ENCODE measurements at places on chromosomes 4 and X. TPM values are rescaled to one million over a fixed set of nuclear protein-coding genes. Genes with fewer than 3 reads are reported as not detected.
A peak's percentile ranks its signal among the peaks of the same experiment; 100 is the strongest.

GRCh38 chr4:10706236-10706635, 21.7 kb upstream of the CLNK start:
- no peak for DNase-seq
- no peak overlapping the region for H3K27ac ChIP-seq
- H3K36me3 ChIP-seq = no peaks in the 10 kb centered on the region
- H3K4me1 ChIP-seq = peaks cover 2% of the 10 kb centered on the region
- no peak overlapping the region for H3K4me3 ChIP-seq

The MAOB gene
- total RNA-seq = 35.0 TPM

The TNIP3 gene
- total RNA-seq = 0.48 TPM

DNA sequence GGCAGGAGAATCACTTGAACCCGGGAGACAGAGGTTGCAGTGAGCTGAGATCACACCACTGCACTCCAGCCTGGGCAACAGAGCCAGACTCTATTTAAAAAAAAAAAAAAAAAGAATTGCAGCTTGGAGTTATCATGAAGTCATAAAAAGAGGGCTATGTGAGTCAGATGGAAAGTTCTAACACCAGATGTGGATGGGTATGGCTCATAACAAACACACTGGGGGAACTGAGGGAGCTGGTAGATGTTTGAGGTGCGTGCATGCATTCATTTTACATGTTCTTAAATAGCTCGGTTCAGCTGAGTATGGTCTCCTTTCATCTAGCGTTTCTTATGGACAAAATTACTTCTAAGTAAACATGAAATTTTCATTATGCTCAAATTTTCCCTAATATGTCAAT, 11.7 kb downstream of the TRMT2B start:
- no peak overlapping the region for H3K27ac ChIP-seq
- H3K27me3 ChIP-seq = no peaks in the 10 kb centered on the region
- no peaks in the 10 kb centered on the region for H3K36me3 ChIP-seq
- DNase-seq = no peak
- H3K4me3 ChIP-seq = no peak overlapping the region
- H3K4me1 ChIP-seq = no peaks in the 10 kb centered on the region

GRCh38 chr4:53235547-53235946, 130.3 kb downstream of the SCFD2 start:
- no peak overlapping the region for H3K27ac ChIP-seq
- no peak overlapping the region for H3K4me3 ChIP-seq
- no peak for DNase-seq

DNA sequence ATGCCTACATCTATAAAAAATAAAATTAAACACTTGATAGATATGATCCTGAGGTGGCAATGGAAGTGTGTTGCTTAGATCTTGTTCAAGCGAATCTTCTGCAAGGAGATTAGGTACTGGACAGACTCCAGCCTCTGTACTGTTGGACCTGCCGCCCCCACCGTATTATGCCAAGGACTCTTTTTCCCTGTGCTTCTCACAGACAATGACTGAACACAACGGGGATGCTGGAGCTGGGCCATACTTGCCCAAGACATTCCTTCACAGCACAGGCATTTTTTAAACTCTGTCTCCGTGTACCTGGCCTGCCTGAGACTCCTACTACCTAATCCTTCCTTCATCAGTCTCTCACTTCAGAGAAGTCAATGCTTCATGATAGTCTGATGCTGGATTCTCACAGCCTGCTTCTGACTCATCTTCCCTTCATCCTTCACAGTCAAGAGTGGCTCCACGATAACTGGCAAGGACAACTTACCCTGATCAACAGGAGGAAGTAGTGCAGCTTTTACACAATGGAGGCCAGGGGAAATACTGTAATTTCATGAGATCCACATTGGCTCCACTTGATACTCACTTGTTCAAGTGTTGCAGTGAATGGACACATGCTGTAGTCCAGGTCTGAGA, 754.6 kb upstream of the AGA start:
- no peak overlapping the region for H3K27ac ChIP-seq
- H3K27me3 ChIP-seq = no peaks in the 10 kb centered on the region
- H3K4me3 ChIP-seq = no peak overlapping the region
- DNase-seq = no peak
- peaks cover 3% of the 10 kb centered on the region for H3K4me1 ChIP-seq

DNA sequence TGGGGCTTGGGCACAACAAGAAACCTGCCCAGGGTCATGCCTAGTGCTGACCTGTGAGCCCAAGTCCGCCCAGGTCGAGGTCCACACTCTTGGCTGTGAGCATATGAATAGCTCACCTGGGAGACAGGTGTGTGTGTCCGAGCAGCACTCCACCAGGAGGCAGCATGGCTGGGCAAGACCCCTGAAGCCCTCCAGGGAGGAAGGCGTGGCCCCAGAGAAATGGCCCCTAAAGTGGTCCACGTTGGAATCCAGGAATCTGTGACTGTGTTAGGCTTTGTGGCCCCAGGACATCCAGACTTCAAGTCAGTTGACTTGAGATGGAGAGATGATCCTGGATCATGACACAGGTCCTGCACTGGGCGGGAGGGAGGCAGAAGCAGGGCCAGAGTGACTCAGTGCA, 138.8 kb downstream of the CPZ start:
- no peaks in the 10 kb centered on the region for H3K4me1 ChIP-seq
- H3K36me3 ChIP-seq = no peaks in the 10 kb centered on the region
- no peak overlapping the region for H3K4me3 ChIP-seq

DNA sequence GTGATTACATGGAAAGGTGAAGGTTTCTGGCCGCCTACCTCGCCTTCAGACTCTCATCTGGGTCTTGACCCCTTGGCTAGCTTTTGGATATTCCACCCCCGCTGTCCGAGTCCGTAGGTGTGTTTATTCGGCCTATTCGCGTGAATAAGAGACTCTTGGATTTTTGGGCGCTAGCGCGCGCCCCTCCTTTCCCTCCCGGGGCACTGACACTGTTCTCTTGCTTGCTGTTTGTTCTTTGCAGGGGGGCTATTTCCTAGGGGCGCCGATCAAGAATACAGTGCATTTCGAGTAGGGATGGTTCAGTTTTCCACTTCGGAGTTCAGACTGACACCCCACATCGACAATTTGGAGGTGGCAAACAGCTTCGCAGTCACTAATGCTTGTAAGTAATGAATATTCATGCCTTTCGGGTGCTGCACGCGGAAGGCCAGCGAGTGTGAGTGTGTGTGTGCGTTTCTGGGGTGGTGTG, 932 bp downstream of the GRIA2 start:
- no peak for DNase-seq
- peak overlapping the region; percentile 79 for H3K27ac ChIP-seq

The TAF7L gene
- not detected for total RNA-seq

- no peak overlapping the region for H3K27ac ChIP-seq
- H3K36me3 ChIP-seq = no peaks in the 10 kb centered on the region
- H3K4me3 ChIP-seq = no peak overlapping the region
- DNase-seq = no peak
These were observed 36.9 kb downstream of the FGF16 start for GRCh38 chrX:77484045-77484444.

DNA sequence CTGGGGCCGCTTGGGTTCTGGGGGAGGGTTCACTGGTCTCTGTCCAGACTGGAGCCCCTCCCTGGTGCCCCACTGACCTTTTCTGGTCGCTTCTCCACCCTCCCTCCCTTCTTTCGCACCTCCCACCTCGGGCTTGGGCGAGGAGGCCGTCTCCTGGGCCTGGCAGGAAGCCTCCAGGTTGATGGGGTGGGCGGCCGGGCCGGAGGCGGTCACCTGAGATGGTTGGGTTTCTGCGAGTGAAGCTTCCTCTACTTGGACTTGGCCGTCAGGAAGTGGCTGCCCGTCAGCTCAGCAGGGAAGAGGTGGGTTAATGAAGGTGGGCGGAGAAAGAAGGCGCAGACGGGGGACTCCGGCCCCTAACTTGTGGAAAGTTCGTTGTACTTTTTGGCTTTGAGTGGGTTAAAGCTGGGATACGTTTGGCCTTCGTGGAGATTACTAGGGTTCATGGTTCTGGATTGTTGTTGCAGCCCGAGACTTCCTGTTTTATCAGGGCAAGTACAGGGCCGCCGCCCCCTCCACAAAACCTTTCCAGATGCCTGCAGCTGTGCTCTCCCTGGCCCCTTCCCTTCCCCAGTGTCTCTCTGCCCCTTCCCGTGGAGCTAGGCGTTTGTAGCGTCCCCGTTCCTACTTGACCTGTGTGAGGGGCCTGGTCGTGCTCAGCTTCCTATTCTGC, 1.2 kb downstream of the AKAP17A start:
- no peaks in the 10 kb centered on the region for H3K27me3 ChIP-seq
- no peaks in the 10 kb centered on the region for H3K36me3 ChIP-seq
- peak; percentile 59 for DNase-seq
- no peak overlapping the region for H3K27ac ChIP-seq
- H3K4me3 ChIP-seq = peak overlapping the region; percentile 22

DNA sequence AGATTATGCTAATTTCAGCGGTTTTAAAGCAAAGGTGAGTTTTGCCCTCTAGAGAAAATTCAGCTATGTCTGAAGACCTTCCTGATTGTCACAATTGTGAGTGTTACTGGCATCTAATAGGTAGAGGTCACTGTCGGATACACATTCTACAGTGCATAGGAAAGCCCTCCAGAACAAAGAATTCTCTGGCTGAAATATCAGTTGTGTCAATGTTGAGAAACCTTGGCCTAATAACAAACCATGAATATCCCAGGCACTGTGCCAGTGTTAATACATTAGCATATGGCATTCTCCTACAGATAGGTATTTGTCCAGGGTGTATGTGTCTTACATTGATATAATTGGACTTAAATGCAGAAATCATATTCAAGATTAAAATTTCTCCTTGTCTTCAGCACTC, 294.3 kb downstream of the FSTL5 start:
- H3K4me3 ChIP-seq = no peak overlapping the region
- H3K36me3 ChIP-seq = no peaks in the 10 kb centered on the region
- no peak for DNase-seq
- no peak overlapping the region for H3K27ac ChIP-seq

DNA sequence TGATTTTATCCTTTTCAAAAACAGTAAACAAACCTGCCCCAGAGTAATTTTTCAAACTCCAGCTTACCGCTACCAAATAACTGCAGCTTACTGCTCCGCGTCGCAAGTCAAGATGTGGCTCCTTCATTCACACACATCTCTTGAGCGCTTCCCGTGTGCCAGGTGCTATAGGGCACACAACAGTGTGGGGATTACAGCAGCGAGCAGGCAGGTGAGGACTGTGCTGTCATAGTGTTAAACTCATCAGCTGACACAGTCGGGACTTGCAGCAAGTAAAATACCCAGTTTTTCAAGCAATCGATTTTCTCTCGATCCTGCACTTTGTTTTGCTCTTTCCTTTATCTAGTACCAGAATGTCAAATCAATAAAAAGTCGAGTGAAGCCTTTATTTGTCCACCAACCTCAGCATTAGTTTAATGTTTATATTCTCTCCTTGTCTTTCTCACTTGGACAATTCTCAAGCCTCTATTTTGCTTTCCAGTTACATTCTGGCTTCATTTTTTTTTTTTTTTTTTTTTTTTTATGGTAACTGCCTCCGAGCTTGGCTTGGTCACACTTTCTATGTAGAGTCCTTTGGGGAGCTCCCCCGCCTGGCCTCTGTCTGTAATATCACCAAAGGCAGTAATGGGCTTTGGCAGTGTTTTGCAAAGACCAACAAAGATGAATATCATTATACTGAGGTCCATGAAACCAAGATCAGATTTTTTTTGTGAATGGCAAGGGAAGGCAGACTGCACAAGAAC, 8.3 kb upstream of the ASB5 start:
- H3K27me3 ChIP-seq = no peaks in the 10 kb centered on the region
- H3K36me3 ChIP-seq = no peaks in the 10 kb centered on the region
- peaks cover 3% of the 10 kb centered on the region for H3K4me1 ChIP-seq
- no peak overlapping the region for H3K27ac ChIP-seq
- peak; percentile 59 for DNase-seq

GRCh38 chr4:110055158-110055768, 142.6 kb downstream of the EGF start:
- H3K27me3 ChIP-seq = no peaks in the 10 kb centered on the region
- no peaks in the 10 kb centered on the region for H3K4me1 ChIP-seq
- no peak overlapping the region for H3K4me3 ChIP-seq
- no peaks in the 10 kb centered on the region for H3K36me3 ChIP-seq

DNA sequence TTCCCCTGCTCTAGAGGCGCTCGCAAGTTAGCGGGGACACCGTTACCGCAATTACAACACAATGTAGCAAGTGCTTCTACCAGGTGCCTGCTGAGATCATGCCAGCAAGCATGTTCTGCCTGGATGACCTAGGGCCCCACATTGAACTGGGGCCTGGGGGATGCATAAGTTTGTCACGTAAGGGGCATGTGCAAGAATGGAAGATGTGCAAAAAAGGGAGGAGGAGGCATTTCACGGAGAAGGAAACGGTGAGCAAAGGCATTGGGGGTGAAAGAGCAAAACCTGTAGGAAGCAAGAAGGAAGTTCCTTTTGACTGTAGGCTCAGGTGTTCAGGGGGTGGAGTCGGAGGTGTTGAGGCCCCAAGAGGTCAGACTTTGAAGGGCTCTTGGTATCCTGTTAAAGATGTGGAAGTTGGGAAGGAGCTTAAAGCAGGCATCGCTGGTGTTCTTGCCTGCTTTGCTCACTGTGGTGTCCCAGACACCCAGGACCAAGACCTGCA, 602 bp upstream of the SCARB2 start:
- DNase-seq = no peak
- H3K36me3 ChIP-seq = no peaks in the 10 kb centered on the region
- H3K4me1 ChIP-seq = peaks cover 4% of the 10 kb centered on the region
- H3K27me3 ChIP-seq = no peaks in the 10 kb centered on the region

The F8A2 gene
- not detected for total RNA-seq

The KLF3 gene
- total RNA-seq = 66.8 TPM

GRCh38 chrX:40108162-40108958, 10.6 kb upstream of the BCOR start:
- H3K27ac ChIP-seq = peak overlapping the region; percentile 94
- no peak overlapping the region for H3K4me3 ChIP-seq
- H3K4me1 ChIP-seq = no peaks in the 10 kb centered on the region
- H3K27me3 ChIP-seq = no peaks in the 10 kb centered on the region
- H3K36me3 ChIP-seq = no peaks in the 10 kb centered on the region
- DNase-seq = peak; percentile 87

Data from aorta (tissue), 5 donors.